ENCODE measurements at places on chromosomes 2 and 18.

DNA sequence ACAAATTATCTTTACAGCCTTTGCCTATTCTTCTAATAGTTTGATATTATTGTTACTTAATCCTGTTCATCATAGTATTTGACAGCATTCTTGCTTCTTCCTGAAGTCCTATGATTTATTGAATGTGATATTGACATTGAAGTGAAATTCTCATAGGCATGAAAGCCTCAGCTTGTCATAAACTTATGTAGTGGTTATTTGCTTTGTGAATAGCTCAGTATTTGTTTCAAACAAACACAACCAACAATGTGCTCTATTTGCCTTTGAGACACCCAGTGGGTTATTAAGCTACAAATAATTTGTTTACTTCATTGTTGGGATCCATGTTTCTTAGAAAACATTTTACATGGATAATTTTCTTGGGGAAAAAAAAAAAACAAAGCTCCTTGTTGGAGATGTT is 57.2 kb downstream of the TTC39C start:
- no peak for DNase-seq

- DNase-seq: no peak
Measured at GRCh38 chr2:189848276-189848675, 64.0 kb downstream of the PMS1 start.

DNA sequence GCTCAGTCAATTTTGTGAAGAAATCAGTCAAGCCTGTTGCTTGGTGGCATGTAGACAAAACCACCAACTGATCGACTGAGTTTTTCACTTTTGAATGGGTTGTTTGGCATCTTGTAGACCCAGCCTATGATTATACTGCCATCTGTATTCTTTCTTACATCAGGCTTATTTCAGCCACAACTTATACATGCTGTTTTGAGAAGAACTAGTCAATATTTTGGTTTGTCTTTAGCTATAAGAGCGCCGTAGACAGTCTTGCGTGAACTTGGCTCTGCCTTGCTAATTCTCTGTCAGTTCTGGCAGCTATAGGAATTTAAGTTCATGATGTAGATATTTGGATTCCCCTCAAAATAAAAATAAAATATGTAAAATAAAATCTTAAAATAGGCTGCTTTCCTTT is 742.0 kb upstream of the FANCL start:
- no peak for DNase-seq

DNA sequence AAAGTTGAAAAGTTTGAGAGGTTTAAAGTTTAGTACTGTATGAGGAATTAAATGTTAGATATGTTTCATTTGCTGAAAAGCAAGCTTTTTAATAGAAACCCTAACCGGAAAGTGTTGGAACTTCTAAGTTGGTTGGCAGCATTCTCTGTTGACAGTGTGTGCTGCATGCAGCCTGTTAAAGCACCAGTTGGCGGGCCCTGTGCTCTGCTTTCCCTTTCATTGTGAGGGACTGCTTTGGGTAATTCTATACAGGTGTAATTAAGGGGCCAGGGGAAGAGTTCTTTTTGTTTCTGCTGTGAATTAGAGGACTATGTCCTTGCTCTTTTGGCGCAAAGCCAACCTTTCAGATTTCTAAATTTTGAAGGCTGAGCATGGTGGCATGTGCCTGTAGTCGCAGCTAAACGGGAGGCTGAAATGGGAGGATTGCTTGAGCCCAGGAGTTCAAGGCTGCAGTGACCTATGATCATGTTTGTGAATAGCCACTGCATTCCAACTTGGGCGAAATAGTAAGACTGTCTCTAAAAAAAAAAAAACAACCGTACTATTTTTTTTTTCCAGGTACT is 20.1 kb downstream of the PLEKHB2 start:
- DNase-seq: no peak

DNA sequence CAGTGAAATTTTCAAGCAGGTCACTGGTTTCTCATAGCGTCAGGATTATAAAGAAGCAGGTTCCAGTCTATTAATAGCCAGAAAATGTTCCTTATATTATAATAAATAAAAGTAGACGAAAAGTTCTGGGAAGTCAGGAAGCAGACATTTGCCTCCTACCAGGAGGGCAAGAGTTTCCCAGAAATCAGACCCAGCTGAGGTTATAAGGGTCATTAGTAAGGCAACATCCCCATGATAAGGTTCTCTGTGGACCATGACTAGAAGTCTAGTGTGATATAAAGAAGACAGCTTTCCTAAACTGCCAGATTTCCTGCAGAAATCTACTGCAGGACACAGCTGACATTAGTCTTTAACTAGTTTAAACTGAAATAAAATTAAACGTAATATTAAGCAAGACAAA is 210.1 kb upstream of the STK17B start:
- DNase-seq: no peak

DNA sequence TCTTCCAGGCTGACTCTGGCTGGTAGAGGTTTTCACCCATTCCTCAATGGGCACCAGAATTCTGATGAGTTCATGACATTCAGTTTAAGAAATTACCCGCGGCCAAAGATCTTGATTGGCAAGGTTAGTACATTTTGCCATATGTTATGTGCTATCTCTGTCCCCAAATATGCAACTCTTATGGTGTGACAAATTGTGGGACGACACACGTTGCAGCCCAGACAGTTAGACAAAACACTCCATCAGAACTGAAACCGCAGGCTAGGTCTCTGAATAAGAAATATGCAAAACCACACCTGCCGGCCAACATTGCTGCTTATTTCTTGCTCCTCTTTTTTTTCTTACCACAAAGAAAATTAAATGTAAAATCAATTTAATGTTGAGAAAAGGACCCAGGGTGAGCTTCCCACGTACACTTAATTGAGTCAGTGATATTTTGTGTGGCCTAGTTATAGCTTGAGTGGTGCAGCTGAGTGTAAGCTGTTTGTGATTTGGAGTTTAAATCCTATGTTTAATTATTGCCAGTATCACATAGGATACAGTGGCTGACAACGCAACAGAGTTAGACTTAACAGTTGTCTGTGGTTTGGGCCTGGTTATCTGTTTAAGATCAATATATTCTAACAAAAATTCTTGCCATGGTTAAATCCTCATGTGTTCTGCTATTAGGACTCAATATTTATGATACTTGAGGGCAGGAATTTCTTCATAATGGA is 35.7 kb upstream of the LTBP1 start:
- DNase-seq: no peak

DNA sequence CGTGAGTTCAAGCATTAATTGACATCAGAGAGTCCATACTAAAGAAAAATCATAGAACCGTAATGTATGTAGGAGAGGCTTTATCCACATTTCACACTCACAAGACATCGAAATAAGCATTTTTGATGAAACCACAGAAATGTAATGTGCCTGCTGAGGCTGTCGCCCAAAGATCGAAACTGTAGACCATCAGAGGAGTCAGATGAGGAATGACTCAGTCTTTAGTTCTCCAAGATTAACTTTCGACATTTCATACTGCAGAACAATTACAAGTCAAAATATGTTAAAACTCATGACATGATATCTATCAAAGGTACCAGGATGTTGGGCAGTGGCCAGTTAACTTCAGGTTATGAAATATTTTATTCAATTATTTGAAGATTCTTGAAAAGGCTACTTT is 79.6 kb downstream of the RAB31 start:
- no peak for DNase-seq

DNA sequence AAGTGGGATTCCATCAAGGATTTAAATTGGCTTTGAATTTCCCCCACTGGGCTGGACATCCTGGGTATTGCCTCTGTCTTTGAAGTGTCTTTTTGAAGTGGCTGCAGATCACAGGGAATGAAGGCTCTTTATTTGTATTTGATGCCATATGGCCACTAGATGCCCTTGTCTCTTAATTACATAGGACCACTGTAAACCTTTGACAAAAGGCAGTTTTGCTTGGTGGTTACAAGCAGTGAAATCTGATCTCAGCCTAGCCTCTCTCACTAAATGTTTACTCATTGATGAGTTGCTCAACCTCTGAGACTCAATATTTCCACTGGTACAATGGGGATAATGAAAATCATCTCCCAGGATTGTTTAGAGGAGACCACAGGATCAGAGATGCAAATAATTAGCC is 102.2 kb downstream of the INSIG2 start:
- no peak for DNase-seq

GRCh38 chr2:107607054-107607453 is 219.6 kb upstream of the RGPD4 start:
- no peak for DNase-seq
